ENCODE measurements at places on chromosomes 5 and 9. TPM values are rescaled to one million over a fixed set of nuclear protein-coding genes. Genes with fewer than 3 reads are reported as not detected.

- no peak for DNase-seq
- peaks cover 39% of the 10 kb centered on the region for H3K36me3 ChIP-seq
- H3K27ac ChIP-seq: no peak overlapping the region
- H3K4me3 ChIP-seq: no peak overlapping the region
- no peaks in the 10 kb centered on the region for H3K27me3 ChIP-seq
These were observed 79.1 kb downstream of the LRSAM1 start for GRCh38 chr9:127530206-127530941.

GRCh38 chr5:119360905-119361593, 5.2 kb downstream of the TNFAIP8 start:
- H3K4me1 ChIP-seq: peaks cover 51% of the 10 kb centered on the region
- no peak overlapping the region for H3K4me3 ChIP-seq
- H3K27ac ChIP-seq: peak overlapping the region; percentile 55

GRCh38 chr5:58499941-58500340, 8.7 kb downstream of the GAPT start:
- H3K4me1 ChIP-seq: no peaks in the 10 kb centered on the region
- no peak overlapping the region for H3K27ac ChIP-seq
- no peak overlapping the region for H3K4me3 ChIP-seq
- no peaks in the 10 kb centered on the region for H3K36me3 ChIP-seq

DNA sequence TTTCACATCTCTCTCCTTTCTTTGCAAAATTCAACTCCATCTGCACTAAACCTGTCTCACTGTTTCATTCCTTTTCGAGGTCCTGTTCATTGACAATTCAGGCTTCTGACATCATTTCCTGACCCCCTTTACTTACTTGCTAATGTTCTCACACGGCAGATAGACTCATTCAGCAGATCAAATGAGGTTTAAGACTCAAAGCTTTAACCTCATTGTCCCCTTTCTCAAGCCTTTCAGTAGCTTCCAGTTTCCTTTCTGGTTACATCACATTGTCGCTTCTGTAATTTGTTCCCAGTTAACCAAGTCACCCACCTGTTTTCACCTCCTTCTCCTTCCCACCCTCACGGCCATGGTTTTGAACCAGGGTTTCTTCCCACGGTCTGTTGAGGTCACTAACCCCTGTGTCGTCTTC, 143.4 kb upstream of the OTULINL start:
- no peak for DNase-seq
- peak overlapping the region; percentile 97 for H3K27ac ChIP-seq
- peaks cover 53% of the 10 kb centered on the region for H3K4me1 ChIP-seq
- H3K36me3 ChIP-seq: peaks cover 24% of the 10 kb centered on the region

DNA sequence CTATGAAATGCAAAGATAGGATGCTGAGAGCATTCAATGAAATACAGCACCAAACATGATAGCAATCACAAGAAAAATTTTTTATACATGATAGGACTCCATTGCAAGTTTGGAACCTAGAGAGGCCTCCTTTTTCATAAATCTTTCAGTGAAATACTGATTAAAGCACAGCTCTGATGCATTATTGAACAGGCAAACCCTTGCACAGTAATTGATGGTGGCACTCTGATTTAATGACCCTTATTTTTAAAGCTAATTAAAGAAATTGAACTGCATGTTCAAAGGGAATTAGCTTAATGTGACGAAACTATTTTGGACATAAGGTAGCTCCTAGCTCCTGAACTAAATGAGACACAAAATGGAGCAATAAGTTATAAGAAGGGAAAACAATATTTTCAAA, 44.6 kb downstream of the MPDZ start:
- DNase-seq: no peak
- H3K4me1 ChIP-seq: no peaks in the 10 kb centered on the region
- H3K27me3 ChIP-seq: no peaks in the 10 kb centered on the region
- H3K4me3 ChIP-seq: no peak overlapping the region
- H3K27ac ChIP-seq: no peak overlapping the region

GRCh38 chr9:33923998-33924701, 107.2 kb downstream of the UBE2R2 start:
- no peak overlapping the region for H3K4me3 ChIP-seq
- H3K27ac ChIP-seq: no peak overlapping the region
- no peaks in the 10 kb centered on the region for H3K27me3 ChIP-seq
- DNase-seq: no peak
- H3K36me3 ChIP-seq: peaks cover 36% of the 10 kb centered on the region

COL15A1 gene
- 0.81 TPM for total RNA-seq

DNA sequence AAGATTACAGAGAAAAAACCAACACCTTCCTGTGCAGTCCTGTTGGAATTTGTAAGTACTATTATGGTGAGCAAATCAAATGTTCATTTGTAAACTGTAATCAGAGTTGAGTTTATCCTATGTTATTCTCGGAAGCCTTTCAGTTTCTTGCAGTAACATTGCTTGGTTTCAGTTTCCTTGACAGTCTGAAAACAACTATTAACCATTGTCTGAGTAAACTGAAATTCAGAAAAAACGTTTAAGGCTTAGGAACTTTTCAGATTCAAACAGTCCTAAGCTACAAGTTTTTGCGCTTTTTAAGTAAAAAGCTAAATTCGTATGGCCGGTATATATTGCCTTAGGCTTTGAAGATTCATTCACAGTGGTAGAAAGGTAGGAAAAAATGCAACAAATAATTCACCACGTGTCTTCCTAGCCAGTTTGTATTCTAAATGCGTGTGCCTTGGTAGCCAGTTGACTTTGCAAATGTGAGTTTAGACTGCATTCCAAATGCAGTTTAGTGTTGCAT, 2.5 kb downstream of the GPBP1 start:
- DNase-seq: no peak
- H3K36me3 ChIP-seq: peaks cover 16% of the 10 kb centered on the region
- peaks cover 71% of the 10 kb centered on the region for H3K4me1 ChIP-seq
- peak overlapping the region; percentile 99 for H3K27ac ChIP-seq

GRCh38 chr5:150266871-150267291, 22.7 kb downstream of the CAMK2A start:
- peaks cover 23% of the 10 kb centered on the region for H3K4me1 ChIP-seq
- H3K36me3 ChIP-seq: no peaks in the 10 kb centered on the region
- no peak for DNase-seq
- no peak overlapping the region for H3K27ac ChIP-seq

TRPM6 gene
- total RNA-seq: not detected

- no peaks in the 10 kb centered on the region for H3K4me1 ChIP-seq
- no peak overlapping the region for H3K4me3 ChIP-seq
- peaks cover 27% of the 10 kb centered on the region for H3K27me3 ChIP-seq
- no peaks in the 10 kb centered on the region for H3K36me3 ChIP-seq
These were observed 205.5 kb downstream of the TMC1 start for GRCh38 chr9:72726947-72727346.

All from osteocyte (in vitro differentiated cells).